Bone marrow (tissue), 2 donors: ENCODE measurements at places on chromosomes 7 and 10.
A peak's percentile ranks its signal among the peaks of the same experiment; 100 is the strongest.

DNA sequence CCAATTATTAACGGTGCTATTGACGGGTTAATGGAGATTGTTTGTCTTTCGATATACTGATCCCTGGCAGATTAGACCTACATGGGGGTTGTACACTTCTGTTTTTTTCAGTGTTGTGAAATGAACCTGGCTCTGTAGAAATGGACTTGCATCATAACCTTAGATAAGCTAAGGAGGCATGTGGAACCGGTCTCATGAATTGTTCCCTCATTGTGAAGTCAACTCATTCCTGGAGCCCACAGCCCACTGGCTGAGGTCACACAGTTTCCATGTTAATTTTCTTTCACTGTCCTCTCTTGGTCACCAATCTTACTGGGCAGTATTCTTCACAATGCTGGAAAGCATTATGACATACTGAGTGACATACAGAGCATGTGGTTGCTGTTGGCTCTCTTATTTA lies 202.8 kb downstream of the BMPER start:
- DNase-seq, result no peak

DNA sequence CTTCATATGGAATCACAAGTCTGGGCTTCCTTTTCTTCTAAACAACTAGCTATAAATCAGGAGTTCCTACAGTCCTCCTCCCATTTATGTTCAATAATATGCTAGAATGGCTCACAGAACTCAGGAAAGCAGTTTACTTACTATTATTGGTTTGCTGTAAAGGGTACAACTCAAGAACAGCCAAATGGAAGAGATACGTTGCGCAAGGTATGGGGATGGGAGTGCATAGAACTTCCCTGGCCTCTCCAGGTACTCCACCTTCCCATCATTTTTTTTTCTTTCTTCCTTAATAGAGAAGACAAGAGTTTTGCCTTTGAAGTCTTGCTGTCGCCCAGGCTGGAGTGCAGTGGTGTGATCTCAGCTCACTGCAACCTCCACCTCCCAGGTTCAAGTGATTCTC lies 27.1 kb upstream of the SEMA4G start:
- DNase-seq, result no peak

GRCh38 chr7:50309721-50310120 lies 5.2 kb downstream of the IKZF1 start:
- no peak for DNase-seq

DNA sequence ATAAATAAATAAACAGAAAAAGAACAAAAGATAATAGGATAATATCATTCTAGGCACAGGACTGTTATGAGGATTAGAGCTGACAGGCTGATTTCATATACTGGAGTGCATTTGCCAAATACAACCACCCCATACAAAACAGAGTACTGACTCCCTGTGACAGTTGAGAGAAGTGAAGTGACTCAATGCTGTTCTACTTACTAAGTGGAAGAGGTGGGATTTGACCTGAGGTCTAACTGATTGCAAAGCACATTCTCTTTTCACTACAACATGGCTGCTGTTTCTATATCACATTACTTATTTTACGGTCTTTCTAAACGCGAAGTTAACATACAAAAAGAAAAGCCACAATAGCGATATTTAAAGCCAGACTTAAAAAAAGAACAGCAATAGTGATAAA lies 51.4 kb downstream of the ITGB1 start:
- no peak for DNase-seq

- no peak for DNase-seq
These were observed 636.5 kb downstream of the CALN1 start for GRCh38 chr7:71775648-71776047.

DNA sequence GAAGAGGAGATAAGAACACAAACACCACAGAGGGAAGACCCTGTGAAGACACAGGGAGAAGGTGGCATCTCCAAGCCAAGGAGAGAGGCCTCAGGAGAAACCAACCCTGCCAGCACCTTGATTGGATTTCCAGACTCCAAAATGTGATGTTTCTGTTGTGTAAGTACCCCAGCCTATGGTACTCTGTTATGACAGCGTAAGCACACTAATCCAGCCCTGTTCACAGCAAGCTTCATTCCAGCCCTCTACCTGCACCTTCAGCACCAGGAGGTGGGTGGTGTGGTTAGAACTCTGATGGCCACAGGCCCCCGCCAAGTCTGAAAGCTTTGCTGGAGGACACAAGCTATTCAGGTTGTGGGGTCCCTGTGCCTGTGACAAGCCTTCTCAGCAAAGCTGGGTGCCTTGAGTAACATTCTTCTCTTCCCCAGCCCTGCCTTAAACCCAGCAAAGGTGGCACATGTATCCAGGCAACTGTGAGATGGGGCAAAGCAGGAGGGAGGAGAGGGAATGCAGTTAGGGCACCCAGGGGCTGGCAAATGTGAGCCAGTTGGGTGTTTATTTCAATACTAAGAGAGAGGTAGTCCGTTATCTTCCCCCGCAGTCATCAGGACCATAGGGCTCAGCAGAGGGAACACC lies 4.5 kb downstream of the VSTM4 start:
- DNase-seq, result no peak

DNA sequence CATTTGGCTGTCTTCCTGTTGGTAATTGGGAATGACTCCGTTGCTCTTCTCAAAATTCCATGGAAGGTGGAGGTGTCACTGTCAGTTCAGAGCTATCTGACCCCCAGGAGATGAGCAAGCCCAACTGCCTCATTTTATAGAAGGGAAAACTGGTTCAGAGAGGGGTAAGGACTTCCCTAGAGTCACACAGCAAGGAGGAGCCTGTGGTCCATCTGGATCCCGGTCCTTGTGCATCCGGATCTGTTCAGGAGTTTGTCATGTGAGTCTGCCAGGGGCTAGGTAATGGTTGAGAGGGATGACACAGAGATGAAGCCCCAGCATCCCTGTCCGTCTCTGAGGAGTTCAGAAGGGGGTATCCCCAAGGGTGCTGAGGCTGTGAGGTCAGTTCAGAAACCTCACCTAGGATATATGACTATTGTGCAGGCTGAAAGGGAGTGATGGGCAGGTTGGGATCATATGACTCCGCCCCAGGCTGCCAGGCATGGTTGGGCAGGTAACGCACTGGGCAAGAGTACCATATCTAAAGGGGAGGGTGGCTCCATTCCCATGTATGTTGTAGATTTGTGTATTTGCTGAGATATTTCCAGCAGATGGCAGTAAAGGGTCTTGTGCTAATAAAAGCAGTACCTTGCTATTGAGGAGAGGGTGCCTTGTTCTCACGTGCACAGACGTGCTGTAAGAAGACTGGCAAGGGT lies 16.0 kb upstream of the SLC29A3 start:
- DNase-seq, result peak; percentile 31

DNA sequence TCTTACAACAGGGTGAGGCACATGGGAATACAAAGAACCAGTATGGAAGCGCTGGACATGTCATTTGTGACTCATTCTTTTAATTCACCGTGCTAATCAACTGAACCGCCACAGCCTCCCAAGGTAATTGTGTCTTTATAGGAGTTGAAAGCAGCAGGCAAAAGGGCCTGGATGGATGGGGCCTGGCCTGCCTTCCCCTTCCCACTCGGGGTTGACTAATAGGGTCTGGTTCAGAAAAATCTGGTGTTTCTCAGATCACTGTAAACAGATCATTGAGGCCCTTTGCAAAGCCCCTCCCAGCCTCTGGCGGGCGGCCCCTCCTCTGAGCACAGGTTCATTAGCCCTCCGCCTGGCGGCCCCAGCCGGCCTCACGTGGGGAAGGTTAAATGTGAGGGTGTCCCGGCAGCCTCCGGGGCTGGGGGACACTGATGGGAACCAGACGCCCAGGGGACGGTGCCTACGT lies 100.8 kb downstream of the EBF3 start:
- no peak for DNase-seq

DNA sequence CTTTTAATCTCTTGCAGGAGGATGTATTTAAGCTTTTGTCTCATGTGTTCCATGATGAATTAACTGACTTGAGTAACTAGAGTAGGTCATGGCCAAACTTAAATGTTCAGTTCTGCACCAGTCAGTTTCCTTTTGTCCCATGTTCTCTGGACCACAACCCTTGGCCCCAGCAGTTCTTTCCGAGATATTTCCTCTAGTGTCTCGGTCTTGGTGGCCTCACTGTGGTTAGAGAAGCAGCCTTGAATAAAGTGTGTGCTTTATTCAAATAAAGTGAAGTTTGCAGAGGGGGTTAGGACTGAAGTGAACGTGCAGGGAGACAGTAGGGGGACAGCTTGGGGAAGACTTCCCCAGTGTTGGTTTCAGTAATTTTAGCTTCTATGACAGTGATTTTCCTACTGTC lies 9.3 kb downstream of the ZNF212 start:
- no peak for DNase-seq

DNA sequence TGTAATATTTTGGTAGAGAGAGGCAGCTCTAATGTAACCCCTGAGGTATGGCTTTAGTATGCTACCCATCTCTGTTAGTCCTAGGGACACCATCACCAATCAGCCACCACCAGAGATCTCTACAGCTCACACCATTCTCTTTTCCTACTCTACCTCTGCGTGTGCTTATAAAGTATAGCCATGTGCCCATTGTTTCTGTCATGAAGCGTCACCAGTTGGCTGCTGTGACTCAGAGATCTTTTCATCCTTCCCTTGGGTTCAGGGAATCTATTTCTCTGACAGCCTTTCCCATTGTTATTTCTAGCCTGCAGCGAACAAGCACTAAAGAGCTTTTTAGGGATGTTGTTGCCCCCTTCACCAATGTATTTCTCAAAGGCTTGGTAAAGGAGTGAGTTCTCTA lies 103.3 kb downstream of the TPST1 start:
- DNase-seq, result no peak

DNA sequence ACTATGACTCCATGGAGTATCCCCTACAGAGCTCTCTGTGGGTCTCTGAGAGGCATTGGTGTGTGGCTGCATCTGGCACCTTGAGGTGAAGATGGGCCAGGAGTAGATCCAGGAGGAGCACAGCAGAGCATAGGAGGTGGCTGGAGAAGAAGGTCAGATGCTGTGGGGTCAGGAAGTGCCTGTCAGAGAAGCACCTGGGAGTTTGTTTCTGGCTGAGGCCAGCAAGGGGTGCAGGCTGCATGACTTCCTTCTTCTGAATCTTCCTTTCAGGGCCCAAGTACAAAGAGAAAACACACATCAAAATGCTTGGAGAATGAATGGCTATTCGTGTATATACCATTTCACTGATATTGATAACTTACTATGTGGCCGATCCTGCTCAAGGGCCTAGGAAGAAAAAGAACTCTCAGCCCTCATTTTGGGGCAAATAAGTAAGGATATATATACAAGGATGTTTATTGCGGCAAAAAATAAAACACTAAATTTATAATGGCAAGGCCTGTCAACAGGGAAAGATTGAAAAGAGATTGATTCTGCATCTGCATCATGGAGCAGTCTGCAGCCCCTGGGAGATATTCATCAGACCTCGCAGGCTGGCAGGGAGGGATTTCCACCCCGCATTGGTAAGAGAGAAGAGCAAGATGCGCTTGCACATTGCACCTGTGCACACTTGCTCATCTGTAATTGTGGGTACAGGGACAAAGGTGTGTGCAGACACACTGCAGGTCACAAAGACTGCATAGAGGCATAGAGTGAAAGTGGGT lies 39.2 kb downstream of the PTPRE start:
- DNase-seq, result no peak

- DNase-seq, result no peak
These were observed 203.6 kb upstream of the MKLN1 start for GRCh38 chr7:131124001-131124629.

GRCh38 chr7:49714182-49714581 lies 59.3 kb upstream of the VWC2 start:
- no peak for DNase-seq

DNA sequence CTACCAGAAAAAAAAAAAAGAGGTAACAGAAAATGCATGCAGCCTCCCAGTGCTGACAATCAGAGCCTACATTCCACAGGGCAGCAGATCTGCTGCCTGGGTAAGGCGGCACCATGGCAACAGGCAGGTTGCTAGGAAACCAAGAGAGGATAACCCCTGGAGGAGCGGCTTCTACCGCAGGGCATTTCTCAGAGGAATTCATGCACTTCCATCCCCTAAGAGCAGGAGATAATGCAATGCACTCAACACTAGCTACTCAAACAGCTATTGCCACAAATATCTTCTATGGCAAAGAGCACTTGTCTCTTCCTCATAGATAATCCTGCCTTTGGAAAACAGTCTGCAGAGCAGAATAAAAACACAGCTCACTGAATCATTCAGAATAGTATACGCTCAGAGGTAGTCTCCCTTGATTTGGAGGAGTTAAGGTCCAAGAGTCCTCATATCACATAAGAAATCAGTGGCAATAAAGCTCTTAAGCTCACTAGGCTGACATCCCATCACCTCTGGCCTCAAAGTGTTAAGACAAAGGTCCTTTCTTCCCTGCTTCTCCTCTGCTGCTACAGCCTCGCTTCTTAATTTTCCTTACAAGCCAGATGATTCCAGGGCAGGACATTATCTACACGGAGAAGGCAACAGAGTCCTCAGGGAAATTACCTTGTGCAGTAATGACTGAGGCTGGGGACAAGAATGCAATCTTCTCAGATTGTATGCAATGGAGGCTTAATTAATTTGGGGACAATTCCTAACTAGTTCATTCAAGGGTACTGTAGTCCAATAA lies 10.7 kb downstream of the PSAP start:
- DNase-seq, result no peak

DNA sequence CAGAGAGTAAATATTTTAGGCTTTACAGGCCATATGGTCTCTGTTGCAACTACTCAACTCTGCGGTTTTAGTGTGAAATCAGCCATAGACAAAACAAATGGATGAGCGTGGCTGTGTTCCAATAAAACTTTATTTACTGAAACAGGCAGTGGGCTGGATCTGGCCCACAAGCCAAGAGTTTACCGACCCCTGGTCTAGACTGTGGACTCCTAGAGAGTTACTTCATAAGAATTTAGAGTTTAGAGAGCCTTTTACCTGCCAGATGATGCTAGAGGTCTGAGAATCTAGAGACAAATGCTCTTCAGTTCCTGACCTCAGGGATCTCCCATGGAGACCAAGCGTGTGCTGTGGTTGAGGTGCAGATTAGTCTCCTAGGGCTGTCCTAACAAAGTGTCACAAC lies 174.8 kb downstream of the PTEN start:
- no peak for DNase-seq

DNA sequence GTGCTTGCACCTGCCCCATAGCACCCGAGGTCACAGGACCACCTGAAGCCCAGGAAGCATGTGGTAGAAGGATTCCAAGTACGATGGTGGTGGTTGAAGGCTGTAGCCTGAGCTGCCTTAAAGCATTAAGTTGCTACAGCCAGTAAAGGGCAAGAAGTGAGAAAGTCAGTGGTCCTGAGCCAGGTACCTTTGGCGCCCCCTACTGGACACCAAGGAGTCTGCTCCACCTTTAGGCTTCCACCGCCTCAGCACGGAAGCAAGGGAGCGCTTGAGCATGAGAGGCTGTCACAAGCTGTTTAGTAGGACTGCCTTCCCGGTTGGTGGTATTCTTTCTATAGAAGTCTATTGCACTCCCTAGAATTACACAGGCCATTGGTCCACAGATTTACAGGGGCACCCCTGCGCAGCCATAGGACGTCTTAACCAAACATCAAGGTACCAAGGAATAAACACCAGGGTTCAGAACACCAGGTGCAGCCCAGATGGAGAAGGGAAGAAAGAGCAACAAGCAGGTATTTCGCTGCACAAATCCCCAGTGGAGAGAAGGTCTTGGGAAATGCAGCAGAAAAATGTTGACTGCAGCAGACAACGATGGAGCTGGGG lies 2.2 kb downstream of the CRTAC1 start:
- DNase-seq, result peak; percentile 2
